ENCODE measurements at places on chromosomes 3 and 15.

GRCh38 chr15:95494971-95495541 is 835.4 kb upstream of the NR2F2 start:
- no peak for DNase-seq

DNA sequence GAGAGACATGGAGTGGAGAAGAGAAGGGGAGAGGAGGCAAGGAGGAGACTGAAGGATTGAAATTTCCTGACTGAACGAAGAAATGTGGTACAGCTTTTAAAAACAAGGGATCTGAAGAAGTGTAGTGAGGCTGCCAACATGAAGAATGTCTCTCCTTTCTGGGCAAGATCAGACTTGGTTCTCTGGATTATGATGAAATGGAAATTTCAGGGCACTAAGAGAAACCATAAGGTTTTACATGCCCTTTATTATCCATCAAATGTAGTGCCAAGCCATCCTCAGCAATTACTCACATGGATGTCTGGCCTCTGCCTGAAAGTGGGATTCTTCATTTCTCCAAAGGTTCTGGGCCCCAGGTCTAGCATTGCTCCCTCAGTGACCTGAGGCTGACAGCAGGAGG is 77.6 kb upstream of the CCDC80 start:
- DNase-seq = no peak

DNA sequence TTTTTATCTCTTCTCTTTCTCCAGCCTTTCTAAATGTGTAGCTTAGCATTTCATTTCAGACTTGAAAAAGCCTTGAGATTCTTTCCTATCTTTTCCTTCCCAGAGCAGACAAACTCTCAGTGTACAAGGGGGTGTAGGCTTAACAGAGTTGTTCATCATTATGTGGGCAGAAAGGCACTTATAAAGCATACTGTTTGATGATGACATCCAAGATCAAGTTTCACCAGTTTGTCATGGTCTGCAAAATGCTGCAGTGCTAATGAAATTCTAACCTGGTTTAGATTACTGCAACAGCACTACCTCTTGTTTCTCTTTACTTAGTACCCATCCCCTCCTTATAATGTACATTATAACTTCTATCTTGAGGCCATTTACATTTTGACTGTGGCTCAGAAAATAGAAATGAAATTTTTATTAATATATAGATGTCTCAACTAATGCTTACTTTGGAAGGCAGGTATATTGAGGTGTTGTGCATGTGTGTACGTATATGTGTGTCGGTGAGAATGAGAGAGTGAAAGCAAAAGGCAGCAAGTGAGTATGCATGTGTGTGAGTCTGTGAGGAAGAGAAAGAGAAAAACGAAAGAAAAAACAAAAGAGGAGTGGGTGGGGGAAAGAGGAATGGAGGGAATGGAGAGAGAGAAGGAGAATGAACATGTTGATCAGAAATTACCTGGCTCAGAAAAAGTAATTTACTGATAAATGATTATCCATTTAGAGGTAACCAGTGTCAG is 1043.6 kb downstream of the TUSC7 start:
- no peak for DNase-seq

GRCh38 chr3:43338295-43338694 is 52.0 kb downstream of the SNRK start:
- no peak for DNase-seq

- no peak for DNase-seq
These were observed 425 bp downstream of the ANPEP start for GRCh38 chr15:89814112-89814742.

GRCh38 chr3:111080413-111080812 is 8.8 kb downstream of the NECTIN3 start:
- no peak for DNase-seq

- no peak for DNase-seq
These were observed 51.0 kb downstream of the NFKBIZ start for GRCh38 chr3:101900316-101900715.

DNA sequence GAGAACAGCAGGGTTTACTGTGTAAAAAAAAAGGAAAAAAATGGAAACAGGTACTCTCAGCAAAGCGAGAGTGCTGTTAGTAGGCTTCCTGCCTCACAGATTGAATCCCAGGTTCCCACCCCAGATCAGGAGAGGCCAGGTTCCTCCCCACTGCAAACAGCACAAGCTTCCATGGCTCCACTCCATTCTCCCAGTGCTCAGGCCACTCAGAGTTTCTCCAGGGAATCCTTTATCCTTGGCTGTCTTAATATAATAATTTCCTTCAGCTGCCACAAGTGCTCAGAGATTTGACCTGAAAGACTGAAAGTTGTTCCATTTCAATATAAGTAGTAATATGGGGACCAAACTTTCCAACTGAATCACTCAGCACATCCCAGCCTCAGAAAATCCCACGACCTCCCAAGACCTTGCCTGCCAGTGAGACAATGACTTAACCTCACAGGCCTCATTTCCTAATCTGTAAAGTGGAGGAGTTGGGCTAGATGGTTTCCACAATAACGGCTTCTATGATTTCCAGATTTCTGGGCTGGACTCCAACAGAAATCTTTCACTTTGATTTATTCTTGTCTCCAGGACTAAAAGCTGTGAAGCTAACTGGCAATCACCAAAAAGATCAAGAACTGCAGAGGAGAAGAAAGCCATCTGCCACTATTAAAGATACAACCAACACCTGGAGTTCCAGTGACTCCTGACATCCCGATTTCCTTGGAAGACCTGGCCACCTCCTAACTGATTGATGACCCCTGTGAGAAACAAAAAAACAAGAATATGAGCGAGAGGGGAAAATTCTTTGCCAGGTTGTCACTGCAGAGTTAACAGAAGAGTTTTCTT is 289.5 kb downstream of the NEK10 start:
- DNase-seq = no peak

GRCh38 chr3:110813541-110813940 is 258.1 kb upstream of the NECTIN3 start:
- no peak for DNase-seq

All from activated CD4-positive, alpha-beta T cell treated with anti-CD3 and anti-CD28 coated beads for 24 hours (primary cell).